ENCODE measurements at places on chromosomes 2 and 18.

- DNase-seq, result no peak
Observed at GRCh38 chr2:205797866-205798265, 115.6 kb downstream of the NRP2 start.

GRCh38 chr2:177235855-177236437 lies 23.4 kb downstream of the HNRNPA3 start:
- DNase-seq, result no peak

DNA sequence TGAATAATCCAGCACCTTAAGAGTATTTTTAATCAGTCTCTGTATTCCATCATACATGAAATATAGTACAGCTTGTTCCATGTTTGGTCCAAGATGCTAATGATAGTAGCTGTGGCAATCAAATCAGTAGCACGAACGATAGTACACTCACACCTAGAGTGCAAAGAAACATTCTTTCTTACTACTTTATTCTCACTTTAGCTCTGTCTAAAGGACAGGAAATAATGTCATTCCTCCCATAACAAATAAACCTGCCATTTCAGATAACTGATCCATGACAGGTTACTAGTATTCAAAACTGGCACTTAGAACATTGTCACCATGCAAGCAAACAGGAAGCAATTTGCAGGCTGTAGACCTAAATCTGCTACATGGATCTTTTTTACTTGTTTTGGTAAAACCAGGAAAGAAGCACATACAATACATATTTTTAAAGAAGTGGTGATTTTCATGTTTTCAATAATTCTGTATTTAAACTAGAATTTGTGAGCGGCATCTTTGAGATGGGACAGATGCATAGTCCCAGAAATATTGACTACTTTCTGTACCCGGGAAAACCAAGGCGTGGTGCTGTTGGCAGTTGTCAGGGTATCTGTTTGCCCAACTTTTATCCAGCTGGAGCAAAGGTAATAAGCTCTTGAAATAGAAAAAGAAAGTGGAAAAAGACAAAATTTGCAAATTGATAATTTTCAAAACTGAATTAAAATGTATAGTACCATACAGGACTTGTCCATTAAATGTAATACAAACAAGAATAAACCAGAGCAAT lies 49.5 kb downstream of the IKZF2 start:
- DNase-seq, result no peak

DNA sequence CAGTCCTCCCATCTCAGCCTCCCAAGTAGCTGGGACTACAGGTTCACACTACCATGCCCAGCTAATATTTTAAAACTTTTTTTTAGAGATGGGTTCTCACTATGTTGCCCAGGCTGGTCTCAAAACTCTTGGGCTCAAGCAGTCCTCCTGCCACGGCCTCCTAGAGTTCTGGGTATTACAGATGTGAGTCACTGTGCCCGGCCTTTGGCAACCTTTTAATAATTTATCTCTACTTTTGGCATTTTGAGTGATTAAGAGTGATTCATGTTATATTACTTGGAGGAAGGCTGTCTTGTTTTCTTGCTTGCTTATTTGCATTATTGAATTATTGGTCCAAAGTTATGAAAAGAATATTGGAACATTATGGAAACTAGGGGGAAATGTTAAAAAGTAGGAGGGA lies 24.3 kb downstream of the NCOA1 start:
- DNase-seq, result no peak

DNA sequence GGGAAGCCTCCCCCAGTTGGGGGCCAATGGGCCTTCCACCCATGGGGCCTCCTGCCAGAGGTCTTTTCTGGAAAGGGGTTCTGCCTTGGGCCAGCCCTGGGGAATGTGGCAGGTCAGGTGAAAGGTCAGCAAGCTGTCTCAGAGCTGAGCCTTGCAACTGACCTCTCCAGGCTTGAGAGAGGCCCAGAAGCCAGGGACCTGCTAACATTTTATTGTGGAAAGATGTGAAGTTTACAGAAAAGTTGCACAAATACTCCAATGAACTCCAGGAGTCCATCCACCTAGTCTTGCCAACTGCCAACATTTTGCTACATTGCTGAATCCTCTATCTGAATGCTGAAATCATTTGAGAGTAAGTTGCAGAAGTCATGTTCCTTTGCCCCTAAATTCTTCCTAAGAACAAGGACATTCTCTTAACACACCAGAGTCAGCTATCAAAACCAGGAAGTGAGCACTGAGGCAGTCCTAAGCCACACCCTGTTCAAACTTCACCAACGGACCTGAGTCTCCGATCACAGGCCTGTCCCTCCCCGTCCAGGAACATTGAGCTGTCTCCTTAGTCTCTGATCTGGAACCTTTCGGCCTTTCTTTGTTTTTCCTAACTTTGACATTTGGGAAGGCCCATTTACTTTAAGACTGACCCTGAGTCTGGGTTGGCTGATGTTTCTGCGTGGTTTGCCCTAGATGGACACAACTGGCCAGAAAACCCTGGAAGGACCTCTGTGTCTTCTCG lies 4.0 kb downstream of the SNORC start:
- DNase-seq, result no peak

GRCh38 chr18:49081511-49082155 lies 130.9 kb upstream of the SMAD7 start:
- DNase-seq, result no peak

GRCh38 chr2:170217778-170218251 lies 39.9 kb downstream of the MYO3B start:
- DNase-seq, result no peak

GRCh38 chr2:67954093-67954748 lies 108.6 kb downstream of the C1D start:
- no peak for DNase-seq

GRCh38 chr18:3689986-3690763 lies 240.2 kb downstream of the TGIF1 start:
- no peak for DNase-seq

DNA sequence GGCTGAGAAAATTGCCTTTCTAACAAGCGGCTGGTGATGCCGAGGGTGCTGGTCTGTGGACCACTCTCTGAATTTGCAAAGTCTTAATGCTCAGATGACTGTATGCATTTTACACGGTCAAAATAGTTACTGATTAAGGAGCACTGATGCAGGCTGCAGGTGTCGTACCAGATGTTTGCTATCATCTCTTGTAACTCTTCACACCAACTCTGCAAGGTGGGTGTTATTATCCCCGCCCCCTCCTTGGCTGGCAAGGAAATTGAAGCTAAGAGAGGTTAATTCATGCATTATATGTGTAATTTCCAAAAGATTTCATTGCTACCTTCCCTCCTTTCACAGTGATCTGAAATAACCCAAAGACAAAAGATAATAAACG lies 13.0 kb upstream of the LBH start:
- DNase-seq, result no peak

DNA sequence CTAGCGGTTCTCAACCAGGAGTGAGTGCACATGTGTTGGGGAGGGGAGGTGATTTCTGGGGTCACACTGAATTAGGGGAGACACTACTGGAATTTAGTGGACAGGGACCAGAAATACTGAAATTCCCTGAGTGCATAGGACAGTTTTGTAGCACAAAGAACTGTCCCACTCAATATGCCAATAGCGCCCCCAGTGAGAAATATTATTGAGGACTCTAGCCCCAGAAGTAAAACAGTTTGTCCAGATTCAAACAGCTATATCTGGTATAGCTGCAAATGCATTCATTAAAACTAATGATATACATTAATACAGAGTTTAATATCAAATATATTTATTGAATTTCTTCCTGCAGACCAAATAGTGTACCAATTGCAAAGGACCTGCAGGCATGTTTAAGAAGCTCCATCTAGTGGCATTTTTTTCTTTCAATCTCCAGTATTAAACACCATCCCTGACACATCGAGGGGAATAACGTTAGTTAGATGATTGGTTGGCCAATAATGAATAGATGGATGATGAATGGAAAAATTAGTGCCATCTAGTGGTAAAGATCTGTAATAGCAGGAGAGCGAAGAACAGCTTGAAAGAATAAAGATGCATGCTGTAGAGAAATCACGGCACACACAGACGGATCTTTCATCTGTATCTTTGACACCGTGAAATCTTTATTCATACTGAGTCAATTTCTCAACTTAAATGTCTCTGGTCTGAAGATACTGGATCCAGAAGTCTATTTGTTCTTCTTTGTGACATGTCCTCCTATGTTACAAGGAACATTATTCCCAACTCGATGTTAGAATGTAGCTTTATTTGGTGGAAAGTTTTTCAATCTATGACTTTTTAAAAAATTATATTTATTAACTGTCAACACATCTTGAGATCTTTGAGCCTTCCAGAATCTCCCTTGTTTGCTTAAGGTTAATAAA lies 62.5 kb downstream of the DHRS9 start:
- DNase-seq, result no peak

GRCh38 chr2:198054299-198054698 lies 249.9 kb downstream of the PLCL1 start:
- DNase-seq, result no peak

DNA sequence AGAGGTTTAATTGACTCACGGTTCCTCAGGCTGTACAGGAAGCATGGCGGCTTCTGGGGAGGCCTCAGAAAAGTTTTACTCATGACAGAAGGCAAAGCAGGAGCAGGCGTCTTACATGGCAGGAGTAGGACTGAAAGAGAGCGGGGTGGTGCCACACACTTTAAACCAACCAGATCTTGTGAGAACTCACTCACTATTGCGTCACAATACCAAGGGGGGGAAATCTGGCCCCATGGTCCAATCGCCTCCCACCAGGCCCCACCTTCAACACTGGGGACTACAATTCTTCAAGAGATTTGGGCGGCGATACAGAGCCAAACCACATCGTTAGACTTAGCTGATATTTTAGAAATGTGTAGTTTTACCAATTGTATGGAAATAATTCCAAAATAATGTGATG lies 77.6 kb upstream of the SLC4A10 start:
- DNase-seq, result no peak

- no peak for DNase-seq
Observed at GRCh38 chr2:137886083-137886831, 78.0 kb upstream of the HNMT start.

GRCh38 chr18:8734496-8734895 lies 29.1 kb downstream of the MTCL1 start:
- no peak for DNase-seq

DNA sequence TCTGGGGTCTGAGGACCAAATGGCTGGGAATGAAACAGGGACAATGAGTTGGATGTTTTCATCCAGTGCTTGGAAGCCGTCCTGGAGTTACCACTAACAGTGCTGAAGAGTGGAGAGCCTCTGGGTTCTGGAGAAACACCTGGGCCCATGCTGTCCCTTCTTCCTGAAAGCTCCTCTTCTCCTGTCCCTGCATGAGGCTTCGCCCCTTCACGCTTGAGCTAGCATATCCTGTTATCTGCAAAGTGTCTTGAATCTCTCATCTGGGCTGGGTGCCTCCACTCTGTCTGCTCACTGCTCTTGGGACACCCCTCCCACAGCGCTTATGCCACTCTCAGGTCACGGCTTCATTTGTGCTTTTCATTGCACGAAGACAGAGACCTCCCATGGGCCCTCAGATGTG lies 154.5 kb downstream of the MYCN start:
- DNase-seq, result no peak

DNA sequence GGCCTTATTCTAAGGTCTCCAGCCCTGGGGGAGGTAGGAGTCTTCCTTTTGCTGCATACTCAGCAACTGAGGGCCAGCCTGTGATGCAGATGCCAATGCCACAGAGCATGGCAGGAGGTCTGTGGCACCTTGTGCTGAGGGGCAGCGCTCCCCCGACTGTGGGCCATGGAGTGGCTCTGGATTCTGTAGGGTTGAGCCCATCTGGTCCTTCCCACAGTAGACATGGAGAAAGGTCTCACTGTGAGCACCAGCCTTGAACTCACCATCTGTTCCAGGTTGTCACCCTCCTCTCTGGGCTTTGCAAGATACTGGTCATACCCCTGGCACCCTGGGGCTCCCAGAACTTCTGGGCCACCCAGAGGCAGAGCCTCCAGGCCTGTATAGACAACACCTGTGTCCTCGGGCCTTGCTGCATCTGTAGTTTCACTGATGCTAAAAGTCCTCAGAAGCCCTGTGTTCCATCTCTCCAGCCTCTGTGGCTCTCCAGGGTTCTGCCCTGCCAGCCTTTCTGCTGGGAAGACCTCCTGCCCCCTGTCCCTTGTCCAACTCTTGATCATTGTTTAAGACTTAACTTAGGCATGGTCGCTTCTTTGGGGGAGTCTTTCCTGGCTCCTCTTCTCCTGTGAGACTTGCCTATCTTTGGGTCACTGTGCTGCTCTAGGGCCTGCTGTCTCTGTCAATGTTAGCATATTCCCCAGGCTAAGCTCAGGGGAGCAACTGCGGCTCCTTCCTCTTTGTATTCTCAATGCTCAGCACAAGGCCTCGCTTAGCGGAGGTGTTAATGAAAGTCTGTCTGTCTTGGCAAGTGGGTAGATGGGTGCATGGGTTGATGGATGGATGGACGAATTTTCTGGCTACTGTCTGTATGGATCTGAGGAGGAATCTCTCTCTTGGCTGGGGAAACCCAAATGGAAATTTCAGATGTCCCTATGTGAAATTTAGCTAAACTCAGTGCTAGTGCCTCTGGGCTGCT lies 160.9 kb downstream of the DYSF start:
- no peak for DNase-seq

- no peak for DNase-seq
Observed at GRCh38 chr2:34029073-34029472, 430.0 kb upstream of the FAM98A start.

- no peak for DNase-seq
Observed at GRCh38 chr2:216370961-216371712, 1.1 kb downstream of the MARCHF4 start.

- DNase-seq, result no peak
Observed at GRCh38 chr18:23235336-23235735, 100.1 kb downstream of the CABLES1 start.

DNA sequence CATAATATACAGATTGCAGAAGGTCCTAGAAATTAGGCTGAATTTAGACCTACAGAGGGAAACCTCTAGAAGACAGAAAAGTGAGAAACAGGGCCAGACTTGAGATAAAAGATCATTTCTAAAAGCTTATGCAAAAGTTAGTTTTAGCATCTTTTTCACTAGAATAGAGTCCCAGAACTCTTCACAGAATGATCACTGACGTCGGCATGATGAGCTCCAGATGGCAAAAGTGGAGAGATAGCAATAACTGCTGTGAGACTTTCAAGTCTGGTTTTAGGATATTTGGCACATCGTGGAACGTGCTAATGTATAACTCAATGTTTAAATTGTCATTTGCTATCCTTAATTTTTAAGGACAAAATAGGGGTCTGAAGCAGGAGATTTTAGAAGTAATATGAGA lies 1050.7 kb upstream of the CELF4 start:
- DNase-seq, result no peak

DNA sequence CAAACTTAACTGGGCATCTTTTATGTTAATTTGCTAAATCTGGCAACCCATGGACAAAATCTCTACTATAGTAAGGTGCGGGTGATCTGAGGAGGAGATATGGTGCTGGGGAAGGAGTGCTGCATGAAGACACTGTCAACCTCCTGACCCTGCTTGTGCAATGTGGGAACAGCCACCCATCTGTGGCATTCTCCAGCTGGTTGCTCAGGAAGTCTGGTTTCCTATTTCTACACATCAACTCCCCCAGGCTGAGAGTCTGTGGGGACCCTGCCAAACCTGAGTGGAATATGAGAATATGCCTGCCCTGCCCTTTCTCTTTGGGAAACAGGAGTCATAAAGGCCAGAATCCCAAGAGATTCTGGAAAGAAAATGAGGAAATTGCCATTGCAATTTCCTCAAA lies 60.1 kb upstream of the PAX3 start:
- DNase-seq, result no peak
